ENCODE measurements at places on chromosomes 11 and 22. TPM values are rescaled to one million over a fixed set of nuclear protein-coding genes. Genes with fewer than 3 reads are reported as not detected.

DNA sequence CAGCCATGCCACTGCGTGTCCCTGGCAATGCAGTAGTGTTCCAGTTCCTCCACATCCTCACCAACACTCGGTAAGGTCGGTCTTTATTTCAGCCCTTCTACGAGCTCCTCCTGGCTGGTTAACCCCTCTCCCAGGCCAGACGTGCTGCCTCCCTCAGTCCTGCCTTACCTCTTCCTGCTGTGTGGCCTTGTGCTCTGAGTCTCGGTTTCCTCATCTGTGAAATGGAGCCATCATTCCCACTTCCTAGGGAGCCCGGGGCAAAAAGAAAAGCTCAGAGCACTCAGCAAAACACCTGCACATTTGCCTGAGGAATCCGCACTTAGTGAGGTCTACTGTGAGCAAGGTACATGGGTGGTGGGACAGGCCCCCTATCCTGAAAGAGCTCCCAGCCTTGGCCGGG is 9.8 kb downstream of the TP53I11 start:
- no peak for DNase-seq

GRCh38 chr22:30185129-30185528 is 61.4 kb downstream of the LIF start:
- no peak for DNase-seq

Gene CARD10
- polyA plus RNA-seq, result 4.2 TPM

DNA sequence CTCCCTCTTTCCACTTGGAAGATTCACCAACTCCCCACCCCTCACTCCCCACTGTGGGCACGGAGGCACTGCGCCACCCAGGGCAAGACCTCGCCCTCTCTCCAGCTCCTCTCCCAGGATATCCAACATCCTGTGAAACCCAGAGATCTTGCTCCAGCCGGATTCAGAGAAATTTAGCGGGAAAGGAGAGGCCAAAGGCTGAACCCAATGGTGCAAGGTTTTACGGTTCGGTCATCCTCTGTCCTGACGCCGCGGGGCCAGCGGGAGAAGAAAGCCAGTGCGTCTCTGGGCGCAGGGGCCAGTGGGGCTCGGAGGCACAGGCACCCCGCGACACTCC is 397 bp upstream of the CD44 start:
- no peak for DNase-seq

Gene ENTHD1
- 1.2 TPM for polyA plus RNA-seq

Gene ARCN1
- polyA plus RNA-seq, result 75.9 TPM

GRCh38 chr11:21897752-21898151 is 295.1 kb upstream of the ANO5 start:
- no peak for DNase-seq

DNA sequence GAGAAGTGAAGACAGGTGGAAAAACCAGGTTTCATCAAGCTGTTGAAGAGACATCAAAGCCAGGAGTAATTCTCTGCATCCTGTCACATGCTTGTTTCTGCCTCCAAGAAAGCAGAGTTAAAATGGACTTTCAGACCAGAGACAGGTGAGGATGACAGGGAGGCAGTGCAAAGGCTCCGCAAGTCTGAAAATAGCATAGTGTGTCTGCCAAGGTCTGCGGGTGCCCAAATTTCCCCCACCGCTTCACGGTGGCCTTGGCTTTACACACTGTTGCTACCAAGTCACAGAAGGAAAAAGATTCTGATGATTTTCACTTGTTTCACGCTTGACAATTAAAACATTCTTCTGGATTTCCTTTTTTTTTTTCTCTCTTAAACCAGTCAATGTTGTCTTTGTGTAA is 44.2 kb downstream of the SNX19 start:
- no peak for DNase-seq

Gene RIMBP3C
- polyA plus RNA-seq, result 0.34 TPM

DNA sequence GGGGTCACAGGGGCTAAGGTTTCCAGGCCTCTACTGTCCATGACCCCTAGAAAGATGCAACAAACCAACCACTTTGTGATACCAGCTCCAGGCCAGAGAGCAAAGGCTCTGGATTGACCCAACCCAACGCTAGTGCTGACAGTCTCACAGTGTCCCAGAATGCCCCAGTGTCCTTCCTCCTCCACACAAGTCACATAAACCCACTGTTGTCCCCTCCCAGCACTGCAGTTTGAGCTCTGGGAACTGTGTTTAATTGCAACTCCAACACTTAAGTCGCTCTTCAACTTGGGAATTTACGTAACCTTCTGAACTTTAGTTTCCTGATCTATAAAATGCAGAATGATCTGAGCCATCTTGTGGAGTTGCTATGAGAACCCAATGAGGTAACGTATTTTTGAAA is 47.5 kb downstream of the PC start:
- DNase-seq, result no peak

DNA sequence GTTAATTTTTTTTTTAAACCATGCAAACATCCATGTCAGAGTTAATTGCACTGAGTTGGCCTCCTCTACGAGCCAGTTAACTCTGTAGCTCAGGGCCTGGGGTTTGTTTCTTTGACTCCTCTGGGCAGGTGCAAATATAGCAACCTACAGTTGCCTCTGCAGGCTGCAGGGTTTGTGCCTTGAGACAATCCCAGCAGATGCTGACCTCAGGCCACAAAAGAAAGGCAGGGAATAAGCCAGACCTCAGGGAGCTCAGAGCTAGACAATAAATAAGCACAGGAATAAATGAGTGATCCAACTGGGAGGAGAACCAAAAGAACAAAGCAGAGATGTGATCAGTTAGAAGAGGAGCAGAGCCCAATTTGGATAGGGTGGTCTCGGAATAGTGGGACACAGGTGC is 390.8 kb downstream of the SHANK2 start:
- no peak for DNase-seq

GRCh38 chr11:16778876-16779275 is 40.4 kb downstream of the C11orf58 start:
- DNase-seq, result no peak

Gene CASP1
- polyA plus RNA-seq, result 40.4 TPM

- DNase-seq, result no peak
Observed at GRCh38 chr11:1150769-1151365, 6.9 kb upstream of the MUC5AC start.

Gene MFRP
- 0.05 TPM for polyA plus RNA-seq

DNA sequence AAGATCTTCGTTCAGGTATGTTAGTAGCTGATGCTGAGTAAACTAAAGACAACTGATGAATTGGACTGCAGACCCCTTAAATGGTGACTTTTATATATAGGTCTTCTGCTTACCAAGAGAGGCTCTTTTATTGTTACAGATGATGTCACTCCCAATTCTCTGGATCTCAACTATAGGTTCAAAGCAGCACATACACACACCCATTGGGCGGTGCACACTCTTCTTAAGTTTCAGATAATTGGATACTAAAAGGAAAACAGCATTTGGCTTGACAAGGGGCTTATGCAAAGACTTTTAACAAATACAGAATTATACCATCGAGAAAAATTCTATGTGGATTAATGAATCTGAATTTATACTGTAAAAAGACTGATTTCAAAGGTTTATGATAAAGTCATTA is at the start of gene PTH:
Gene PTH, minus strand, starts transcription at position 69 of the 400 bp plus-strand sequence. CDS start 3,142 bp downstream, outside the sequence.
- no peak for DNase-seq

DNA sequence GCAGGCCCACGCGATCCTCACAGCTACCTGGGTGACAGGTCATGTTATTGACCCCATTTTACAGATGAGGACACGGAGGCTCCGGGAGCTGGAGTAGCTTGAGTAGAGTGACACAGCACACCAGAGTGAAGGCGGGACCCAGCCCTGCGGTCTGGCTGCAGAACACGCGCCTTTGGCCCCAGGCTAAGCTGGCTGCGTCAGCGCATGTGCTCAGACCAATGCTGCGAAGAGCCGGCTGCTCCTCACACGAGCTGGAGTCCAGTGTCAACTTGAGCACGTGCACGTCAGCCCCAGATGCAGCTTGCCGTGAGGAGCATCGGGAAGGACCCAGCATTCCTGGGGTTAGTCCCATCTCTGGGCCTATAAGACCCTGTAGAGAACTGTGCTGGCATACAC is 49.9 kb downstream of the SCUBE1 start:
- no peak for DNase-seq

GRCh38 chr11:85809863-85810262 is 1.1 kb downstream of the SYTL2 start:
- no peak for DNase-seq

DNA sequence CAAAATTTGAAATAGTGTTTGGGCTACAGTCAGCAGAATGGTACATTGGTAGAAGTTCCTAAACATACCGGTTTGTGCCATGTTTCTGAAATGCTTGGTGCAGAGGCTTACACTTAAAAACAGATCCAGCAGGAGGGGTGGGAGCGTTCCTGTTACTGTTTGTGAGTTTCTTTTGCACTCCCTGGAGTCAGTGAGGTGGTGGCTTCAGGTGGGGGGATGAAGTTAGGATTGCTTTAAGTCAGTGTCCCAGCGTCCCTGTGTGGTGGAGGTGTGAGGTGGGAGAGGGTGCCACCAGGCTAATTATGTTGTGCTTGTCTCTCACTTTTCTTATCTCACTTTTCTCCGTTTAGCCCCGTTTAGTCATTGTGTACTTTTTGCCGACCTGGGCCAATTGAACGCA is 9.7 kb downstream of the TNRC6B start:
- DNase-seq, result no peak

GRCh38 chr11:112881461-112881860 is 79.8 kb upstream of the NCAM1 start:
- DNase-seq, result no peak

Data from thymus (tissue), 14 donors.